HT-29 (cell line): ENCODE measurements at places on chromosomes 6 and 20. TPM values are rescaled to one million over a fixed set of nuclear protein-coding genes. Genes with fewer than 3 reads are reported as not detected.
A peak's percentile ranks its signal among the peaks of the same experiment; 100 is the strongest.

The RUNX2 gene
- 5.1 and 6.8 TPM in 2 replicates for total RNA-seq

The MOCS1 gene
- total RNA-seq = 0.34 and 2.4 TPM in 2 replicates

The ULBP2 gene
- 3.2 and 5.3 TPM in 2 replicates for total RNA-seq

The MACROD2 gene
- total RNA-seq = 2.2 and 2.3 TPM in 2 replicates

The MEI4 gene
- total RNA-seq = not detected in 2 replicates

The CLPSL1 gene
- not detected in 2 replicates for total RNA-seq

The PARD6B gene
- 23.7 and 29.9 TPM in 2 replicates for total RNA-seq

The GTSF1L gene
- not detected in 2 replicates for total RNA-seq

The TNFRSF6B gene
- total RNA-seq = 4.1 and 4.9 TPM in 2 replicates

DNA sequence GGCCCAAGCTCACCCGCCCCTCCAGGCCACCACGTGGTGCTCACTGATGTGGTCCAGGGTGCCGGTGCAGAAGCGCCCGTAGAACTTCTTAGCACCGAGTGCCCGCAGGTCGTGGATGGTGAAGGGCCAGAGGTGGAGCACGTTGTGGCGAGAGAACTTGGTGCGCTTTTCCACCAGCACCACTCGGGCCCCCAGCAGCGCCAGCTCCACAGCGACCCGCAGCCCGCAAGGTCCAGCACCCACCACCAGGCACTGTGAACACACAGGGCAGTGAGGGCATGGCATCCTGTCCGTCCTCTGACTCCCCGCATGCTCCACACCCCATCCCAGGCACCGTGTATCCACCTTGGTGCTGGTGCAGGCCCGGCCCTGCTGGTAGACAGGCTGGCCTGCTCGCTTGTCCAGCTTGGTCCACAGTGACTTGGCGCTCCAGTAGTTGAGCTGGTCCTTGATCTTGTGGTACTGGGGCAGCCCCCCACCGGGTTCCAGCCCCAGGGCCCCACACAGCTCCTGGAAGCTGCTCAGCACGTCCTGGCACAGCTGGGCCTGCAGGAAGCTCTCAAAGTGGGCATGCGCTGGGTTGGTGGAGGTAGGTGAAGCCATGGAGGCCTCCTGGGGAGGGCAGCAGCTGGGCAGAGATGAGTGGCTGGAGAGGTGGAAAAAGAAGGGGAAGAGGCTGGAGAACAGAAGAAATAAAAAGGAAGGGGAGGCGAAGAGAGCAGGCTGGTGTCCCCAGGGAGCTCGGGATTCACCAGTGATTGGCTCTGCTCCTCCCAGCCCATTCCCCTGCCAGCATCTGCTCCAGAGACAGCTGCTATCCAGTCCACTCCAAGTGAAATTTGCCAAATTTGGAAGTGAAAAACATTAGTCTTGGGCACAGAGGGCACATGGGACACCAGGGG, 1.7 kb downstream of the MICAL1 start:
- no peak for DNase-seq

DNA sequence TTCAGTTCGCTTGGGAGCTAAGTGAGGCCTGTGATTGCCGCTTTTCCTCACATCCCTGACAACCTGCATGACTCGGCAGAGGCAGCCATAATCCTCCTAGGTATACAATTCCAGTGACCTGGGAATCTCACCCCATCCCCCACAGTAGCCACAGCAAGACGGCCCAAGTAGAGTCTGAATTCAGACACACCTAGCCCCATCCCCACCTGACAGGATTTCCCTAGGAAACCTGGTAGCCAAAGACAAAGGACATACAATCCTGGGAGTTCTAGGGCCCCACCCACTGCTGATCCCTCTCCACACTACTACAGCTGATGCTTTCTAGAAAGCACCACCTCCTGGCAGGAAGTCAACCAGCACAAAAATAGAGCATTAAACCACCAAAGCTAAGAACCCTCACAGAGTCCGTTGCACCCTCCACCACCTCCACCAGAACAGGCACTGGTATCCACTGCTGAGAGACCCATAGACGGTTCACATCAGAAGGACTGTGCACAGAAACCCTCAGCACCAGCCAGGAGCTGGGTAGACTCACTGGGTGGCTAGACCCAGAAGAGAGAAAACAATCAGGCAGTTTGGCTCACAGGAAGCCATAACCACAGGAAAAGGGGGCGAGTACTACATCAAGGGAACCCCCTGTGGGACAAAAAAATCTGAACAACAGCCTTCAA, 17.9 kb upstream of the RUNX2 start:
- DNase-seq = no peak

DNA sequence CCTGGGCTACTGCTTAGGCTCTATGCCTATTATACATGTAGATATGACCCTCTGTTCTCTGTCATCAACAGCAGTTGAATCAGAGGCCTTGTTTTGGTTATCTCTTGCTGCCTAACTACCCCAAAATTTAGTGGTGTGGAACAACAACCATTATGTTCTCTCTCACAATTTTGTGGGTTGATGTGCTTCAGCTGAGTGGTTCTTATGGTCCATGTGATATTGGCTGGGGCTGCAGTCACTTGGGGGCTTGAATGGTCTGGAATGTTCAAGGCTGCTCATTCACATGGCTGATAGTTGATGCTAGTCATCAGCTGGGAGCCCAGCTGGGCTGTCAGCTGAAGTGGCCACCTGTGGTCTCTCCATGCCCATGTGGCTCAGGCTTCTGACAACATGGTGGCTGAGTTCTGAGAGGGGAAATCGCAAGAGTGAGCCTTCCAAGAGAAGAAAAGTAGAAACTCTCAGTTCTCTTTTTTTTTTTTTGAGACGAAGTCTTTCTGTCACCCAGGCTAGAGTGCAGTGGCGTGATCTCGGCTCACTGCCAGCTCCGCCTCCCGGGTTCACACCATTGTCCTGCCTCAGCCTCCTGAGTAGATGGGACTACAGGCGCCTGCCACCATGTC, 47.8 kb downstream of the SHLD1 start:
- DNase-seq = no peak

DNA sequence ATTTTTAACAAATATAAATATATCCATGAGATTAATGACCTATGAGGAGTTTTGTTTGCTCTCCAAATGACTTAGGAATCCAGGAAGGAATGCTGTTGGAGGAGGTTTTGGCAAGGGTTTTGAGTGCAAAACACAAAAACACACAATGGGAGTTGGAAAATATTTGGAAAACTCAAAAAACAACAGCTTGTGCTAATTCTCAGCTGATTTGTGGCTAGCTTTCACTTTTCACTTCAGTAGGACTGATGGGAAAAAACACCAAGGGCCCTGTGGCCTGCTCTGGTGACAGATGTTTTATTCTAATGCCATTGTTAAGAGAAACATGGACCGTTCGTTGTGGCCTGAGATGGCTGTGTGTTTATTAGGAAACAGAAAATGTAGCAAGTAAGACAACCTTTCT, 113.9 kb downstream of the ALDH8A1 start:
- no peak for DNase-seq

- peak; percentile 38 for DNase-seq
Observed at GRCh38 chr6:137903933-137904821, 37.1 kb downstream of the TNFAIP3 start.

DNA sequence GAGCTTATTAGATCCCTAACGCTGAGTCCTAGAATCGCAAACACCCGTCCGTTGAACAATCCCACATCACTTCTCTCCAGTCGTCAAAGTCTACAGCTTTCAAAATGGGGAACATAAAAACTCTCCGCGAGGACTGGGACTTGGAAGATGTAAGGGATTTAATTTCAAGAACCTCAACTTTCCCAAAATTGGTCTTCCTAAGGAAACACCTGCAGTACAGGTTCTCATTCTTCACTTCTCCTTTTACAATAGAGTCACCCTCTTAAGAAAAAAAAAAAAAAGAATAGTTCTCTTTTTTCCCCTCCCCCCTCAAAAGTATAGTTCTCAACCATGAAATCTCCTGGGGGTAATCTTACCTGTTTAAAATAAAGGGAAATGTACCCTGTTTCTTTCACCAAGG, 6.6 kb upstream of the ZBTB22 start:
- DNase-seq = no peak

DNA sequence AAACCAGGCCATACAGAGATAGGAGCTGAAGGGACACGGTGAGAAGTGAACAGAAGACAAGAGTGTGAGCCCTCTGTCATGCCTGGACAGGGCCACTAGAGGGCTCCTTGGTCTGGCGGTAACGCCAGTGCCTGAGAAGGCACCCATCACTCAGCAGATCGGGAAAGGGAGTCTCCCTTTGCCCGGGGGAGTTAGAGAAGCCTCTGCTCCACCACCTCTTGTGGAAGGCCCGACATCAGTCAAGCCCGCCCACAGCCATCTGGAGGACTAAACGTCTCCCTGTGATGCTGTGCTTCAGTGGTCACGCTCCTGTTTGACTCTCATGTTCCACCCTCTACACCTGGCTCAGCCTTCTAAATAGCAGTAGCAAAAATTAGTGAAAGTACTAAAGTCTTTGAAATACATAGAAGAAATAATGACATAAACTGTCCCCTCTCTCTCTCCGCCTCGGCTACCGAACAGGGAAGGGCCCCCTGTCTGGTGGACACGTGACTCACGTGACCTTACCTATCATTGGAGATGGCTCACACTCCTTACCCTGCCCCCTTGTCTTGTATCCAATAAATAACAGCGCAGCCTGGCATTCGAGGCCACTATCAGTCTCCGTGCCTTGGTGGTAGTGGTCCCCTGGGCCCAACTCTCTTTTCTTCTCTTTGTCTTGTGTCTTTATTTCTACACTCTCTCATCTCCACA, 66.7 kb downstream of the RPP21 start:
- peak; percentile 70 for DNase-seq

GRCh38 chr20:24814556-24815195, 134.4 kb upstream of the CST7 start:
- DNase-seq = no peak

DNA sequence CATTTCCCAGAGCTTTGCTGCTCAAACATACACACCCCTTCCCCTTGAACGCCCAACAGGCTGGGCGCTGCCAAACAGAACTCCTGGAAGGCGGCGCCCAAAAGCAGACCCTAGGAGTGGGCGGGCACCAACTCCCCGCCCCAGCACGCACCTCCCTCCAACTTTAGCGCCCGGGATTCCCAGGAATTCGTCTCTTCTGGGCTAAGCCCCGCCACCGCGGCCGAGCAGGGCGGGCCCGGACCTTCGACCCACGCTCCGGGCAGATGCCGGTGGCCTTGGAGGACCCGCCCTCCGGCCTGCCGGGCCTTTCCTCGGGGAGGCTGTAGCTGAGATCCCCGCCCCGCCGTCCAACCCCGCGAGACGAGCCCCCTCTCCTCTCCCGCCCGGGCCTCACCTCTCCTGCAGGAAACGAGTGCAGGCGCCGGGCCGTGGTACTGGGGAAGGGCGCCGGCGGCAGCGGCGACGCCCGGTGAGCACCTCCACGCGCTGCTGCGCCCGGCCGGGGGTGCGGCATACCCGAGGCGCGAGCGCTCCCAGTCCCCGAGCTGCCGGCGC, 659 bp downstream of the MCUR1 start:
- DNase-seq = peak; percentile 68

GRCh38 chr6:143074101-143074500, 13.4 kb downstream of the AIG1 start:
- DNase-seq = no peak
